Naive thymus-derived CD4-positive, alpha-beta T cell (primary cell): ENCODE measurements at places on chromosomes 2 and 18. TPM values are rescaled to one million over a fixed set of nuclear protein-coding genes. Genes with fewer than 3 reads are reported as not detected.

DNA sequence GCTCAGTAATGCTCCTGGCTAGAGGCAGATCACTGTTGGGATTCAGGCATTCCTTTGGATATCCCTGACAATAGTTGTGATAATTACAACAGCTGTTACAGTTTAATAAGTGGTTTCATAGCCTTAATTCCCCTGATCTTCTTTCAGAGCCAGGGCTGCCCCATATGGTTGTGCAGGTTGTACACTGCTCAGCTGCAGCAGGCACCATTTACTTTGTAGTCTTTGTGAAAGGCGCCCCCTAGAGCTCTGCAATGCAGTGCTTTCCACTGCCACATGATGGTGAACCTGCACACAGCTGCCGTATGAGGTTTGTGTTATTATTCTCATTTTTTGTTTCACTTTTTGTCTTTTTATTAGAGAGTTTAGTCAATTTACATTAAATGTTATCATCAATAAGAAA, 239.1 kb downstream of the KCNS3 start:
- H3K4me1 ChIP-seq = no peaks in the 10 kb centered on the region
- DNase-seq = no peak
- no peak overlapping the region for H3K27ac ChIP-seq
- H3K4me3 ChIP-seq = no peak overlapping the region
- no peaks in the 10 kb centered on the region for H3K27me3 ChIP-seq

GRCh38 chr2:33212151-33212550, 264.3 kb upstream of the RASGRP3 start:
- no peak overlapping the region for H3K27ac ChIP-seq
- no peaks in the 10 kb centered on the region for H3K36me3 ChIP-seq
- DNase-seq = no peak
- H3K4me1 ChIP-seq = no peaks in the 10 kb centered on the region

- no peak overlapping the region for H3K27ac ChIP-seq
- no peaks in the 10 kb centered on the region for H3K36me3 ChIP-seq
- DNase-seq = no peak
- H3K27me3 ChIP-seq = no peaks in the 10 kb centered on the region
- H3K4me3 ChIP-seq = no peak overlapping the region
- no peaks in the 10 kb centered on the region for H3K4me1 ChIP-seq
These were observed 1310.8 kb upstream of the SLC39A10 start for GRCh38 chr2:194346193-194346592.

- no peaks in the 10 kb centered on the region for H3K36me3 ChIP-seq
- H3K27ac ChIP-seq = no peak overlapping the region
- H3K27me3 ChIP-seq = no peaks in the 10 kb centered on the region
- H3K4me1 ChIP-seq = peaks cover 10% of the 10 kb centered on the region
- no peak for DNase-seq
- no peak overlapping the region for H3K4me3 ChIP-seq
These were observed 2.9 kb downstream of the CEP68 start for GRCh38 chr2:65059071-65059470.

ADCYAP1 gene
- not detected for polyA plus RNA-seq

RAB6C gene
- not detected for polyA plus RNA-seq

IL36RN gene
- not detected for polyA plus RNA-seq

NAT8 gene
- polyA plus RNA-seq = not detected
